Activated T-cell treated with anti-CD3 and anti-CD28 coated beads, Interleukin-2, amount 50 U/mL, for 1 hour (primary cell): ENCODE measurements at places on chromosomes 11 and 22.

DNA sequence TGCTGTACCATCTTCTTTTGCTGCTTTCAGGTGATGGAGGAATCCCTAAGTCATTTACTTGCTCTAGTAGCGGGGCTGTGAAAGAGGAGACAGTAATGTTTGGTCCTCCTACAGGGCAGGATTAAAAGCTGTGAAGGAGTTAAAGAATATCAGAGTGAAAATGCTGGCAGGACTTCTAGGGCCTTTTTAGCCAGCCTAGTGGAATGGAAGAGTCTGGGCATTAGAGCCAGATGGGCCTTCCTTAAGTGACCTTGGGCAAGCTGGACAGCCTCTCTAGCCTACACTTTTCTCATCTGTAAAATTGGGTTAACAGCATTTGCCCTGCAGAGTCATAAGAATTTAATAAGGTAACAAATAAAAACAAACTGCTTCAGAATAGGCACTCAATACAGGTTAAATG, 114.7 kb downstream of the RBFOX2 start:
- DNase-seq: no peak

DNA sequence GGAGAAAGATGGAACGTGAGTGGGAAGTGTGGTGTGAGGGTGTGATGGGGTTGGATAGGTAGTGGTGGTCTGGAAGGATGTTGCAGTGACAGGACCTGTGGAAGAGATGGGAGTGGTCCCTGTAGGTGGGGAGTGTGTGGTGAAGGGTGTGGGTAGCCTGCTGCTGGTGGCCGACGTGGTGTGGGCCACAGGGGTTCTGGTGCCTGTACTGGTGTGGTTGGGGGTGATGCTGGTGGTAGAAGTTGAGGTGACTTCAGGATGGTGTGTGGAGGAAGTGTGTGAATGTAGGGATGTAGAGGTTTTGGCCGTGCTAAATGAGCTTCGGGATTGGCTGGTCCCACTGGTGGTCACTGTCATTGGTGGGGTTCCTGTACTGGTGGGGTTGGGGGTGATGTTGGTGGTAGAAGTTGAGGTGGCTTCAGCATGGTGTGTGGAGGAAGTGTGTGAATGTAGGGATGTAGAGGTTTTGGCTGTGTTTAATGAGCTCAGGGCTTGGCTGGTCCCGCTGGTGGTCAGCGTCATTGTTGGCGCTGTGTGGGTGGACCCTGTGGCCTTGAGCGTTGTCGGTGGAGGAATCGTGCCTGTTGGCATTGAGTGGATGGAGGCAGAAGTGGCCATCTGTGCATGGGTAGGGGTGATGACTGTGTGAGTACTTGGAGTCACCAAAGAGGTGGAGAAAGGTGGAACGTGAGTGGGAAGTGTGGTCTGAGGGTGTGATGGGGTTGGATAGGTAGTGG, 19.1 kb downstream of the MUC6 start:
- no peak for DNase-seq

DNA sequence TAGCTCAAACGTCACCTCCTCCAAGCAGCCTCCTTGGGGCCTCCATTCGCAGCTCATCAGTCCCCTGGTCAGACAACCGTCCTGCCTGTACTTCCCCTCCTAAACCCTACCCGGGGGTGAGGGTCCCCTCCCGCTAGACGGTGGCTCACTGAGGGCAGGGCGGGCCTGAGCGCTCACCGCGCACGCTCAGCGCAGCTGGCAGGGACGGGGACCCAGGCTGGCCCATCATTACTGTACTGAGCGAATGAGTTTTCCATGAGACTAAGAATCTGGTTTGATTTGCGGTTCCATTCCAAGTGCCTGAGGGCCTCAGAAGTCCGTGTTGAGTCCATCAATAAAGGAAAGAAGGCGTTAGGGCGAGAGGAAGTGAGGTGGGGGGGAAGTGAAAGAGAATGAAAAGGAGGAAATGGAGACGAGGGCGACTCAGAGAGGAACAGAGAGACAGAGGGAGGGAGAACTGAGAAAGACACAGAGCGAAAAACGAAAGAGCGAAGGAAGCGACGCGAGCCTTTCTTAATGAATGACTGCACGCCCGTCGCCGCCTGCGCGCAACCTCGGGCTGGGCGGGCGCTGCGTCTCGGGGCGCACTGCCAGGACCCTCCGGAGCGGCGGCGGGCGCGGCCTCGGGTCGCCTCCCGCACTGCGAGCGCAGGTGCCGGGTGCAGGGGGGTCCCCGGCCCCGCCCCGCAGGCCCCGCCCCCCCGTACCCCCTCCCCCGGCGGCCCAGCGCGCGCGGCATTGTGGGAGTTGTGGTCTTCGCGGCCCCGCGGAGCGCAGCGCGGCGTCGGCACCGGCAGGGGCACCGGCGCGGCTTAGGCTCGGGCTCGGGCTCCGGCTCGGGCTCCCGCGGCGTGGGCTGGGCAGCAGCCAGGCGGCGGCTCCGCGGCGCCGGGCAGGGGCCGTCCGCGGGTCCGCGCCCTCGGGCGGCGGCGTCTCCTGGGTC, at the start of gene ASPHD2:
Gene ASPHD2, plus strand, starts transcription at position 746 of the 943 bp plus-strand sequence. CDS start 4,356 bp downstream, outside the sequence.
- DNase-seq: peak; percentile 87

GRCh38 chr22:46096706-46097230, 53.6 kb upstream of the PPARA start:
- no peak for DNase-seq

DNA sequence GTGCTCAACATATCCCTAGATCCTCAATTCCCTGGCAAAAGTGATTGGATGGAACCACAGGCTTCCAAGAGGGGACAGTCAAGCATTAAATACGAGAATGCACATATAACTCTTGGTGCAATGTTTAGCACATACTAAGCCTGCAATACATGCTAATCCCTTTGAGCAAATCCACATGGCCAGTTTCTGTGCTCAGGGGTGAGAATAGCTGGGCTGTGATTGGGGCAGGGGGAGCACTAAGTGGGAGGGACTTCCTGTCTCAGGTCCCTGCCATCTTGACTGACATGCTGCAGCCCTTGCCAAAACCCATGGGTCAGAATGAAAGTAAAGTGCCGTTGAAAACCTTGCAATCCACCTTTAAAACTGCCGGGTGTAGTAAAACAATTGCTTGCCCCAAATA, 2.7 kb upstream of the ADAMTS15 start:
- DNase-seq: no peak

DNA sequence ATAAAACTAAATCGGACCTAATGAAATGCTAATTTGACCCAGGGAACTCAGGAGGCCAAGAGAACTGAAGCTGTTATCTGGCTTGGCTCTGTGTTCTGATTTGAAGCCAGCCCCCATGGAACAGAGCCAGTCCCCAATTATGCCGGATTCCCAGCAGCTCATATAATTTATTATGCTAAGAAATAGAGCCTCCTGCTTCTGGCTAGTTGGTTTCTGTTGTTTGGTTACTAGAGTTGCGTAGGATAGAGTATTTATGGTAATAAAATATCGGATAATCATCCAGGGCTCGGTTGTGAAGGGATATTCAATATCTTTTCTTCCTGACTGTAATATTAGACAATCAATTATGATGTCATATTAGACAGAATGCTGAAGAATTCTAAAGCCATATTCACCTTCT, 120.4 kb upstream of the TTC12 start:
- no peak for DNase-seq

DNA sequence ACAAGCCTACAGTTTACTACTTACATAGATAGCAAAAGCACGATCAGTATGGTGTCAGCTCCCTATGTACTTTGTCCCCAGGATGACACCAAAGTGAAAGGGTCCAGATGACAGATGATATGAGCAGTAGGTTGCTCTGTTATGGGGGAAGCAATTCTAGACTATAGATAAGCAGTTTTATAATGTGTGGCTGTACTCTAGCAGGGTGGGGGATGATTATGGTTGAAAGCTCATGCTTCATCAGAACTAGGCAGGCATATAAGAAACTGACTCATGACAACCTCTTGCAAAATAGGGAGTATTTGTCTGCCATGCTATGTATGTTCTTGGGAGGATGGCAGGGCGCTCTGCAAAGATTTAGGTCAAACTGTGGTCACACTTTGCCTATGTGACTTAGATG, 158.2 kb upstream of the ZBED5 start:
- DNase-seq: no peak

- no peak for DNase-seq
These were observed 56.9 kb downstream of the MICAL2 start for GRCh38 chr11:12167061-12168000.
